A549 treated with ZK216348 at 1 μM for 4 hours (cell line): ENCODE measurements at places on chromosomes 5 and 9. TPM values are rescaled to one million over a fixed set of nuclear protein-coding genes. Genes with fewer than 3 reads are reported as not detected.

Gene PRRC2B
- total RNA-seq: 38.3 to 77.5 TPM (median 73.3 TPM) in 5 replicates

Gene TXNDC8
- total RNA-seq: not detected in 5 replicates

Gene SLIT3
- total RNA-seq: 11.1 to 22.5 TPM (median 17.4 TPM) in 5 replicates

Gene TICAM2
- 0.30 to 1.4 TPM (median 0.88 TPM) in 5 replicates for total RNA-seq

Gene PLPP7
- total RNA-seq: not detected in 5 replicates

Gene AGXT2
- total RNA-seq: not detected in 5 replicates

Gene ENC1
- total RNA-seq: 6.8 to 7.9 TPM (median 7.7 TPM) in 5 replicates

Gene LCN12
- total RNA-seq: 0.41 to 2.0 TPM (median 1.0 TPM) in 5 replicates

Gene ELAVL2
- total RNA-seq: not detected in 5 replicates

Gene FBP2
- total RNA-seq: 0.11 TPM in 1 of 5 replicates, not detected in the others

Gene FBLL1
- total RNA-seq: 0.09 to 0.36 TPM in 2 of 5 replicates, not detected in the others

Gene PCDHGB6
- total RNA-seq: 0.07 to 0.12 TPM (median 0.08 TPM) in 4 of 5 replicates, not detected in the other

Gene PNPLA7
- total RNA-seq: 0.28 to 1.2 TPM (median 1.1 TPM) in 5 replicates

Gene SYNPO
- total RNA-seq: 17.5 to 31.2 TPM (median 29.6 TPM) in 5 replicates

Gene GNAQ
- 8.8 to 20.8 TPM (median 16.6 TPM) in 5 replicates for total RNA-seq

Gene CTNNAL1
- 42.6 to 64.7 TPM (median 51.1 TPM) in 5 replicates for total RNA-seq

Gene IL13
- 0.13 TPM in 1 of 5 replicates, not detected in the others for total RNA-seq

Gene GABRA1
- not detected in 5 replicates for total RNA-seq

Gene CFAP157
- total RNA-seq: 0.09 TPM in 1 of 5 replicates, not detected in the others

Gene SLF1
- 6.6 to 10.1 TPM (median 8.2 TPM) in 5 replicates for total RNA-seq

Gene HINT2
- total RNA-seq: 58.4 to 99.6 TPM (median 93.8 TPM) in 5 replicates

Gene MELK
- total RNA-seq: 62.8 to 89.4 TPM (median 75.8 TPM) in 5 replicates

Gene PGGT1B
- 17.6 to 25.0 TPM (median 20.8 TPM) in 5 replicates for total RNA-seq

Gene OR1Q1
- total RNA-seq: 0.15 TPM in 1 of 5 replicates, not detected in the others

Gene LRRC26
- total RNA-seq: 0.39 to 2.0 TPM (median 1.6 TPM) in 5 replicates

Gene ADRA1B
- total RNA-seq: 14.0 to 23.5 TPM (median 19.1 TPM) in 5 replicates

Gene TMEM215
- total RNA-seq: not detected in 5 replicates

Gene PCDHGA3
- total RNA-seq: not detected in 5 replicates

Gene FCN2
- total RNA-seq: not detected in 5 replicates

Gene IFNA2
- total RNA-seq: not detected in 5 replicates

Gene MUSK
- not detected in 5 replicates for total RNA-seq

Gene PFN3
- total RNA-seq: not detected in 5 replicates

Gene SGCD
- 3.7 to 6.3 TPM (median 4.3 TPM) in 5 replicates for total RNA-seq

Gene RNF183
- not detected in 5 replicates for total RNA-seq

Gene TLR4
- 0.05 to 0.16 TPM (median 0.13 TPM) in 5 replicates for total RNA-seq

Gene NR6A1
- 1.5 to 2.1 TPM (median 2.0 TPM) in 5 replicates for total RNA-seq
